ENCODE measurements at places on chromosomes 2 and 18. TPM values are rescaled to one million over a fixed set of nuclear protein-coding genes. Genes with fewer than 3 reads are reported as not detected.
A peak's percentile ranks its signal among the peaks of the same experiment; 100 is the strongest.

DNA sequence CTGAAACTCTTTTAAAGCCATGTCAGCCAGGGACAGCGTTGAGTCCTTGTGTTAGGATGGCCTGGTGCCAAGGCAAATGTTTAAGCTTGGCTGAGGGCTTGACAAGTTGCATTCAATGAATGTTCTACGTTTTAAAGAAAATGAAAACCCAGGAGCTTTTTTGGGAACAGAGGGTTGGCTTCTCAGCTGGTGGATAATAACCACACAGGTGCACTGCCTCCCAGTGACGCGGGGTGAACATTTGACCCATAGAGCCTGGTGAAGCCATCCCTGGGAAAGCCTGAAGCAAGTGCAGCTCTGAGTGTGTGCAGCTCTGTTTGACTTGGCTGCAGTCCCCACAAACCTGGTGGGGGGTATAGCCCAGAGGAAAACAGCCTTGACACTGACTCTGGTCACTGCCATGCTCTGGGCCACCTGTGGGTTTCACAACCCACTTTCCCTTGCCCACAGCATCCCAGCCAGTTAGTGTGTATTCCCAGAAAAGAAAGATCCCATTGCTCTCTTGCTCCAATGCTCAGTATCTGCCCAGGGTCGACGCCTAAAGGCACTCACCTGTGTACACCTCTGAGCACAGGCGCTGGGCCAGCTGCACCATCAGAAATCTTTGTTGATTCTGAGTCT is 874.9 kb downstream of the RNF144A start:
- DNase-seq: no peak

DNA sequence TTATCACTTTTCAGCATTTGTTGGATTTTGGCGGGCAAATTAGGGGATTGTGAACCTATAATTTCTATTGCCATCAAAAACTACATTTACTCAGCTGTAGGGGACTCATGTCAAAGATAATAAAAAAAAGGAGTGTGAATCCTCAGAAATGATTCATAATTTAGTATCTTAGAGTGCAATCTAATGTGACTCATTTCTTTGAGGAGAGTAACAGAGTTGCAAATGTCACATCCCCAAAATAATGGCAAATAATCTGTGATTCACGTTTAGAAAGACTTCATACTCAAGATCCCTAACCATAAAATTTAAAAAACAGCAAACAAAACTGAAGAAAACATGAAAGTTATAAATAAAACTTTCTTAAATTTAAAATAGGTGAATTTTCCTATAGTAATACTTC is 373.0 kb downstream of the CDH2 start:
- no peak for DNase-seq

The SNTG2 gene
- total RNA-seq: 5.6 TPM

DNA sequence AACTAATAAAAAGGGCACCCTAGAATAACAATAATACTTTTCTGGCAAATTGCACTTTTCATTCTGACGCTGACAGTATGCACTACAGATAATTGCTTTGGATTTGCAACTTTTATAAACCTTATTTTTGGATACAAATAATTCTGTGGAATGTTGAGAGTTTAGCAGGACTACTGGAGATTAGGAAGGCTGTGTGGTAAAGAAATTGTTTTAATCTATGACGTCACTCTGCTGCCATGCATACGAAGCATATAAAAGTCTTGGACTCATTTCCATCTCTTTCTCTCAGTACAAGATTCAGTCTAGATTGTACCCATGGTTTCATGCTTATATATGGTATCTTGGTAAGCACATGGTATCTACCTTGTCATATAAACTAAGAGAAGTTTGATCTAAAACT is 28.1 kb upstream of the ZCCHC2 start:
- DNase-seq: no peak

The TMEM247 gene
- not detected for total RNA-seq

- no peak for DNase-seq
These were observed at the start of gene FAM228A for GRCh38 chr2:24174851-24175277. FAM228A (plus strand) TSS chr2:24175053; CDS start chr2:24175481, 428 bp downstream.

The DNAH7 gene
- total RNA-seq: 0.45 TPM

DNA sequence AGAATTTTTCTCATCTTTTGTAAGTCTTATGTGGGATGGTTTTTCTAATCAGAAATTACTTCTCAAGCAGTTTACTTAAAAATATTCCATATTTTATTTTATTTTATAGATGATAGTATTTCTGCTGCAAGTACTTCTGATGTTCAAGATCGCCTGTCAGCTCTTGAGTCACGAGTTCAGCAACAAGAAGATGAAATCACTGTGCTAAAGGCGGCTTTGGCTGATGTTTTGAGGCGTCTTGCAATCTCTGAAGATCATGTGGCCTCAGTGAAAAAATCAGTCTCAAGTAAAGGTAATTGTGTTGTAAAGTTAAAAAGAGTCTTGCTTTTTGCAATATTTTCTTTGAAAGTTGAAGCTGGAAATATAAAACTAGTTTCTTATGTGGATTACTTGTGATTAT is 76.2 kb downstream of the EML4 start:
- DNase-seq: no peak

GRCh38 chr2:213415093-213415492 is 130.8 kb downstream of the SPAG16 start:
- DNase-seq: no peak

- no peak for DNase-seq
These were observed 2.7 kb upstream of the TNS1 start for GRCh38 chr2:218005486-218005885.

The LYPD6 gene
- total RNA-seq: not detected

- DNase-seq: no peak
These were observed 80.7 kb downstream of the CCBE1 start for GRCh38 chr18:59616501-59616900.

DNA sequence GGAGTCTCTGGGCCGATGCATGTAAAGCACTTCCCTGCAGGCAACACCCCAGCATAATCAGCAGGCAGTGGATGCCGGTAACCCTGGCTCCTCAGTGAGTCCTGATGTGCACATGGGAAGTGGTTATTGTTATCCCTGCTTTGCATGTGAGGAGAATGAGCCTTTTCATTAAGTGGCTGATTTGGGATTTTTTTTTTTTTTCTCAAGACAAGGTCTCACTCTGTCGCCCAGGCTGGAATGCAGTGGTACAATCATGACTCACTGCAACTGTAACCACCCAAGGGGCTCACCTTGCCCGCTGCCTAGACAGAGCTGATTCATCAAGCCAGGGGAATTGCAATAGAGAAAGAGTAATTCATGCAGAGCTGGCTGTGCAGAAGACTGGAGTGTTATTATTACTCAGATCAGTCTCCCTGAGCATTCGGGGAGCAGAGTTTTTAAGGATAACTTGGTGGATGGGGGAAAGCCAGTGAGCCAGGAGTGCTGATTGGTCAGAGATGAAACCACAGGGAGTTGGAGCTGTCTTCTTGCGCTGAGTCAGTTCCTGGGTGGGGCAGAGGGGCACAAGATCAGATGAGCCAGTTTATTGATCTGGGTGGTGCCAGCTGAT is 95.4 kb downstream of the SOCS6 start:
- DNase-seq: no peak

The NOTO gene
- not detected for total RNA-seq

DNA sequence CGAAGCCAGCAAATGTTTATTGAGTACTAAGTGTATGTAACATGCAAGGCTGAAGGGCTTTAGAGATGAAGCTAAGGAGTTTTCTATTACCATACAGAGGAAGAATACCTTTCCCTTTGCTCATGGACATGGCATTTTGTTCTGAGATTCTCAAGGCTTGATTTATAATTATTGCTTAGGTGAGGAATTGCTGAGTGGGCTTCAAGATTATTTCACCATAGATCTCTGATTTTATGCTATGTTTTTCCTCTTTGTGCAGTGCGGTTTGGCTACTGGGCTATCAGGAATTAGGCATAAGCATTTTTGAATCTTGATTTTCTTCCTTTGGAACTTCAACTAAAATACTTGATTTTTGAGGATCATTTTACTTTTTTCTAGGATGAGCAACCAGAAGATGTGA is 42.5 kb downstream of the VRK2 start:
- no peak for DNase-seq

The RND3 gene
- 225 TPM for total RNA-seq

DNA sequence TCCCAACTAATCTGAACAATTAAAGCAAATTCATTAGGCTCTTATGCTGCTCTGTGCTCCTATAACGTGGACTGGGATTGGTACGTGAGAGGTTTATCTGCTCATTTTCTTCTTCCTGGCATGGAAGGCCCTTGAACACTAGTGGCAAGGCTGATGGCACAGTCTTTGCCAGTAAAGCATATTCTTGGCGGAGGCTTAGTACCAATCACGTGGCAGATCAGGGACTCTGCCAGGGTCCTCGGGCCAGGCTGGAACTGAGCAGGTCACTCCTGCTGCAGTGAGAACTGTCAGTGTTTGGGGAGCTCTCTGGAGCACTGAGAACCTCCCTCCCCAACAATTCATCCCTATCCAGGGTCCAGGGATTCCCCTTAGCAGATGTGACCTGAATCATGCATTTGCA is 3.7 kb upstream of the ALPK2 start:
- no peak for DNase-seq

The NXPH2 gene
- total RNA-seq: not detected

- DNase-seq: peak; percentile 73
These were observed 33.4 kb downstream of the SLC66A2 start for GRCh38 chr18:79917853-79918614.

The COBLL1 gene
- total RNA-seq: 85.9 TPM

DNA sequence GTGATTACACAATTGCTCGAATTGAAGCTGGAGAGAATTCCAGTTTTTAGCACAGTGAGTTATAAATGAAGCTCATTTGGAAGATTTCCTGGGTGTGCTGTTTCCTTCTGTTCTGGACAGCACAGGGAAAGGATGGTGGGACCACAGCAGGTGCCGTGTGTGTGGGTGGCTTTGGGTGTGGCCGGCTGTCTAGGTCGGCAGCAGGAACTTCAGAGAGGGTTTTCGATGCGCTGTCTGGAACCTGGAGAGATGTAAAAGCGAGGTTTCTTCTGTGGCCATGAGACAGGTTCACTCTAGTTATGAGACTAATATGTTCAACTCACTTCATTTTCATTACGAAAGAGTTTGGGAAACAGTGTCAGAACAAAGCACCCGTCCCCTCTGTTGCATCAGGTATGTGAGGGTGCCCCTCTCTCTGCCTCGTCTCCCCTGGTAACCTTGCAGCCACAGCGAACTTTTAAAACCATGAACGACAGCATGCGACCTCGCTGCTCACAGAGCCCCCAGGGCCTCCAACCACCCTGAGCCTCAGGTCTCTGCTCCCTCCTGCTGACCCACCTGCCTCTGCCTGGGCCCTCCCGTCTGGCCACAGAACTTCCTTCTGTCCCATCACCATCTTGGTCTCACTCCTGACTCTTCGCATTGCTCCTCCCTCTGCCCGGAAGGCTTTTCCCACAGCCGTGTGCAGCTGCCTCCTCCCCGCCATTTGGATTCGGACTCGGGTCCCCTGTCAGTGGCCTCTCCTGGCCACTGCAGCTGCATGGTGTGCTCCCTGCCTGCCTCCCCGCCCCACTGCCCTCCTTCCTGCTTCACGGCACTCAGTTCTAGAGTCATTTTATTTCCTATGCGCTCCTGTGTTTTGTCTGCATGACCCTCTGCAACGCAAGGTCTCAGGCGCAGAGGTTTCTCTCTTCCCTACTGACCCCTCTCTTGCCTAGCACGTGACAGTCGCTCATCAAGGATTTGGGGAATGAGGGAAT is 151.2 kb downstream of the NDUFA10 start:
- no peak for DNase-seq

DNA sequence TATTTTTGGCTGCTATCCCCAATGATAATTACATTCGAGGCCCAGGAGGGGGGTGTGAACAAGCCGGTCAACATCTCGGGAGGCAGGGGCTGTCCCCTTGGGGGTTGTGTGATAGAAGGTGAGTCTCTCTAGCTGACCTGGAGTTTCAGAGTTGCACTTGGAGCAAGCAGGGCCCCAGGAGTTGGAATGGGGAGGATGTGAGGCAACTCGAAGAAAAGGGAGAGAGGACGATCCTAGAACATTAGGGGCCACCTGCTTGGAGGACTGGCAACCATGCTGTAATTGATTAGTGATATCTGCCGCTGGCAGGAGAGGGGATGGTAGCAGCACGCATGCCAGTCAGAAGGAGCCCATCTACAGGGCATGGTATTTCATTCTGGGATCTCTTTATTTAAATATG is 122.6 kb downstream of the CTIF start:
- DNase-seq: peak; percentile 69

DNA sequence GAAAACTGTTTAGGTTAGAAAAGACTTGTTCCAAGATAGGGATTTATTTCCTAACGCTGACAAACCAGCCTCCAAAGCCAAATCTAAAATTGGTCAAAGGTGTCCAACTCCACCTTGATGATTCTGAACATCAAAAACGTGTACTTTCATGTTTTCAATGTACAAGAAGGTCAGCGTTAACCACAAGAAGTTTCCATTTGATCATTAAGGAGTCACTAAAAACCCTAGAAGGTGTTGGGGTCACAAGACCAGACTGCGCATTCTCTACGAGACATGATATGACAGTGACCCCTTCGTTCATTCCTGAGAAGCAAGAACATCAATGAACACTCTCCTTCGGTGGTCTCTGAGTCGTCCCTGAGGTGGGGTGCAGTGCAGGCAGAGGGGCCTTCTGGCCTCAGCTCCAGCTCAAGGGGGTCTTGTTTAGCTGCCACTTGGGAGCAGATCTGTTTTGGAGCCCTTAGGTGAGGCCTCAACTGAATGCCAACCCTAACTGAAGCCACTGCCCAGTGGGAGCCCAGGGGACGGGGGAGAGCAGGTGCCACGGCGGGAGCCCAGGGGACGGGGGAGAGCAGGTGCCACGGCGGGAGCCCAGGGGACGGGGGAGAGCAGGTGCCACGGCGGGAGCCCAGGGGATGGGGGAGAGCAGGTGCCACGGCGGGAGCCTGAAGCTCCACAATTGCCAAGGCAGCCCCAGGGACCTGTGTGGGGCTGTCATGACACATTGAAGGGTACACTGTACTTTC is 55.2 kb downstream of the PARD6G start:
- DNase-seq: no peak

The TMEM17 gene
- total RNA-seq: 1.4 TPM

The CHRND gene
- total RNA-seq: not detected

- no peak for DNase-seq
These were observed 8.9 kb downstream of the TMSB10 start for GRCh38 chr2:84914334-84914733.

DNA sequence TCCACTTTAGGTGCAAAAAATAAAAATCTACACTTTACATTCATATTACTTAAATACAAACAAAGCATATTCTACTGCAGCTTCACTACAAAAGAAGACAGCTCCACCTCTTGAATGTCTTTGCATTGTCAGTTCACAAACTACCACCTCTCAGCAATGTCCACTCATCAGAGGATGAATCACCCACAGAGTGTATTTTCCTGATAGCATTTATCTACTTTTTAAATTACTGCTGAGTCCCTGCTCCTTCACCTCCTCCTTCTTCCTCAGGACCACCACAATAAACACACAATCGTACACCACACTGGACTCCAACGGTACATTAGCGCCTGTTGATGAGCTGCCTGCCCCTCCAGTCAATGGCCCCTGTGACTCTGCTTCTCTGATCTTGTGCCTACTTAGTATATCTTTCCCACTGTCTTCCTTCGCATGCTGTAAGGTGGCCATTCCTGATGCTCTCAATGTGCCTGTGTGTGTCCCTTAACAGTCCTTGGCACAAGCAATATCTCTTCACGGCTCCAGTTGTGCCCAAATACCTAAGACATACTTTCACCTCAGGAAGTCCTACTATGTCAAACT is 120.9 kb downstream of the DHRS9 start:
- no peak for DNase-seq

The CCDC74A gene
- total RNA-seq: 0.96 TPM

The TET3 gene
- 12.0 TPM for total RNA-seq

- DNase-seq: no peak
These were observed 217.8 kb downstream of the CDH2 start for GRCh38 chr18:27959101-27959500.
